Stimulated activated CD4-positive, alpha-beta T cell treated with anti-CD3 and anti-CD28 coated beads, Interleukin-1b, Interleukin-23, amount 100 ng/mL, for 1 hour (primary cell): ENCODE measurements at places on chromosomes 12 and 14.

GRCh38 chr12:116358893-116359761 is 81.6 kb upstream of the MED13L start:
- DNase-seq, result peak; percentile 21

DNA sequence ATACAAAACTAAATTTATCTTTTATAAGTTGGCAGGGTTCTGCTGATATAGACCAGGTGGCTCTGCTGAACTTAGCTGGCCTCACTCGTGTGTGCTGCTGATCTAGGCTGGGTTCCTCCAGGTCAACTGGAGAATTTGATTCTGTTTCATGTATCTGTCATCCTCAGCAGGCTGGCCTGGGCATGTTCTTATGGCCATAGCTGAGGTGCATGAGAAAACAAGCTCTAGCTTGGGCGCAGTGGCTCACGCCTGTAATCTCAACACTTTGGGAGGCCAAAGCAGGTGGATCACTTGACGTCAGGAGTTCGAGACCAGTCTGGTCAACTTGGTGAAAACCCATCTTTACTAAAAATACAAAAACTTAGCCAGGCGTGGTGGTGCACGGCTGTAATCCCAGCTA is 24.3 kb upstream of the BCL2L14 start:
- no peak for DNase-seq

- no peak for DNase-seq
Observed at GRCh38 chr14:76585616-76586015, 175.7 kb upstream of the VASH1 start.

DNA sequence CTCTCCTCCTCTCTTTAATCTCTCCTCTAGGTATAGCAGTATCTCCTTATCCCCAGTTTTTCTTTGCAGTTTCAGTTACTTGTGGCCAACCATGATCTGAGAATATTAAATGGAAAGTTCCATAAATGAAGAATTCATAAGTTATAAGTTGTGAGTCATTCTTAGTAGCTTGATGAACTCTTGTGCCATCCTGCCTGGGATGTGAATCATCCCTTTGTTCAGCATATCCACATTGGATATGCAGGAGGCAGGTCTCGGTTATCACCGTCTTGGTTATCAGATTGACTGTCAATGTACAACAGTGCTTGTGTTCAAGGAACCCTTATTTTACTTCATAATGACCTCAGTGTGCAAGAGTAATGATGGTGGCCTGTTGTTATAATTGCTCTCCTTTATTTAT is 134.0 kb downstream of the TMEM117 start:
- DNase-seq, result no peak

DNA sequence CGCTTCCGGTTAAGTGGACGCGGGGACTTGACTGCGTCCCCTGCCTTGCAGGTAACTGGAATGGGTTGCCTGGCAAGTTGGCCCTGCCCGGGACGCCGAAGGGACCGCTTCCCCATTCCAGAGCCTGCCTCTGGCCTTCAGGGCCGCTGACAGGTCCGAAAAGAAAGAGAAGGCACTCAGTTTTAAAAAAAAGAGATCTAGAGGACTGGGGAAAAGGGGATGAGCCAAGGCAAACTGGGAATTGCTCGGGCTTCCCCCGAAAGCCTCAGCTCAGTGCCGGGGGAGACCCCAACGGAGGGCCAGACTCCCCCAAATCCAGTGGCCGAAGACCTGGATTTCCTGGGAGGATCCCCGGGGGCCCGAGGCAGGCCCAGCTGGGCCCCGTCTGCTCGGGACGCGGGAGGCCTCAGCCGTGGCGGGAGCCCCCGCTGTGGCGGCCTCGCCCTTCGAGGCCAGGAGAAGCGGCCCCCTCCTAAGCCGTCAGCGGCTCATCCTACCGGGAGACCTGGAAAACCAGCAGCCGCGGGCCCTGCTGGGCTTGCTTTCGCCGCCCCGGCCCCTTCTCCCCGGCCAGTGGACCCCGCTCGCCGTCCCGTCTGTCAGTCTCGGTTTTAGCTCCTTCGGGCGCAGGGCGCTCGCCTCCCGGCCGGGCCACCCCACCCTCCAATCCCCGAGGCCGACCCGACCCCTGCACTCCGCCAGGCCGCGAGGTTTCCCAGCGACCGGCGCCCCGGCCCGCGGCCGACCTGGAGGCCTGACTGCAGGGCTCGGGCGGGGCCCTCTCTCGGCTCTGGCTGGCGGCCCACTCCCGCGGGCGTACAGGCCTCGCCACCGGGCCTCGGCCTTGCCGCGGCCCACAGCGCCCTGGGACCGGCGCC is 12.5 kb downstream of the OTX2 start:
- DNase-seq, result no peak

DNA sequence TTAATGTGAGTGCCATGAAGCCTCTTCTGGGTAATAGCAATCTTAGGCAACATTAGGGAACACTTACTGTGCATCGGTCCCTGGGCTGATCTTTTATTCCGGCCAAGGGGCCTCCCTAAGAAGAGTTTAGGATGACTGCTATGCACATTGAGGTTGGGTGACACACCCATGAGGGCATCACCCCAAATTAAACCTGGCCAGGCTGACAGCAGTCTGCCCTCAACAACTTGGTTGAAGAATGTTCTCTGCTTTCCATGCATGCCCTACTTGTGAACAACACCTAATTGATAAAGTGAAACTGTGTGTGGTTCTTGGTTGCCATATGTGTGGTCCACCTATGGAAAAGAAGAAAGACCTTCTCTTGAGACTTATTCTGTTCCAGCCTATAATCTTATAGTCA is 1098.0 kb downstream of the BCL11B start:
- no peak for DNase-seq

GRCh38 chr14:104536942-104537612 is 42.5 kb upstream of the C14orf180 start:
- no peak for DNase-seq

DNA sequence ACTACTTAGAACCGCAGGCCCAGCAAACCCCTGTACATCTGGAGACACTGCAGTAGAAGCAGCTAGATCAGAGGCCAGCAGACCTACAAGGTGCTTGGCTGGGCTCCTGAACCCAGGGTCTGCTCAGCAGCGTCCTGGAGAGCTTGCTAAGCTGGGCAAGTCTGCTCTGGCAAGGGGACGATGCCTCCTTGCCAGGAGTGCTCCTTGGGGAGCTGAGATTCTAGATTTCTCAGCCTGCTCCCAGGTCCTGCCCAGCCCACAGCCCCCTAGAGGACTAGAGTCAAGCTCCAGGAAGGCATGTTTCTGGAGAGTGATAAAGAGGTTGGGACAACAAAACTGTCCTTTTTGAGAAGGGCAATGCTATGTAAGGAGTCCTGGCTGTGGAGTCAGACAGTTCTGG is 60.3 kb downstream of the HSPB8 start:
- DNase-seq, result no peak

GRCh38 chr12:95218150-95219133 is 835 bp downstream of the VEZT start:
- peak; percentile 2 for DNase-seq

GRCh38 chr14:28001002-28001401 is 765.6 kb upstream of the FOXG1 start:
- DNase-seq, result no peak

DNA sequence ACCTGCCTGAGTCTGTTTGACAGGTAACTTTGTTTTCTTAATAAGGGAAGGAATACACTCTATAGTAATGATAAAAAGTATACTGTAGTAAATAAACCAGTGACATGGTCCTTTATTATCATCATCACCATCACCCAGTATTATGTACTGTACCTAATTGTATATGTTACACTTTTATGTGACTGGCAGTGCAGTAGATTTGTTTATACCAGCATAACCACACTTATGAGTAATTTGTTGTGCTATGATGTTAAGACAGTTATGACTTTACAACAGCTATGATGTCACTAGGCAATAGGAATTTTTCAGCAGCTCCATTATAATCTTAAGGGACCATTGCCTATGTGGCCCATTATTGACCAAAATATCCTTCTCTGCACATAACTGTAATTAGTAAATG is 155.0 kb downstream of the NUBPL start:
- no peak for DNase-seq

DNA sequence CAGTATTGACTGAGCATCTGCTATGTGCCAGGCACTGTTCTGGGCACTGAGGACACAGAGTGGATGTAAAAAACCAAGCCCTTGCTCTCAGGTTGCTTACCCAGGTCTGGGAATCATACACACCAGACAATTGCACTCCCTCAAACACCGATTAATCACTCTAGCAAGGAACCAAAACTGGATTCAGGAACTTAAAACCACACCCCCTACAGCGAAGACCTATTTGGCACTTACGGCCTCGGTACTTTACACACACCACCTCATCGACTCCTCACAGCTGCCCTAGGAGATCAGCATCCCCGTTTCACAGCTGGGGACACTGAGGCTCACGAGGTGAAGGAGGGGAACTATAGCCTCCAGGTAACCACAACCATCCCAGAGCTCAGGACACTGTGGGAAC is 1.6 kb downstream of the GLTP start:
- no peak for DNase-seq

DNA sequence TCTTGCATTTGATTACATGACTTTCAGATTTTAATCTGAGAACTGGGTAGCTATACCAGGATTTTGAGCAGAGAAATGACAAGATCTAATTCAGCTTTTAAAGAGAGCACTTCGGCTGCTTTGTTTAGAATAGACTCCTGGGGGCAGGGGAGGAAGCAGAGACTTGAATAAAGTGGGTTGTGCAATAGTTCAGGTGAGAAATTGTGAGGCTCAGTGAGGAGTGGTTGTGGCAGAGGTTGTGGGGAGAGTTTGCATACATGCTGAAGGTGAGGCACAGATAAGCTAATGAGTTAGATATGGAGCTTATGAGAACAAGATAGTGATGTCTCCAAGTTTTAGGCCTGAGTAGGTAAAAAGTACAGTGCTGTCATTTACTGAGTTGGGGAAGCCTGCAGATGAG is 281.4 kb downstream of the FLRT2 start:
- no peak for DNase-seq

GRCh38 chr12:10363914-10364814 is 25.7 kb downstream of the KLRK1 start:
- no peak for DNase-seq

DNA sequence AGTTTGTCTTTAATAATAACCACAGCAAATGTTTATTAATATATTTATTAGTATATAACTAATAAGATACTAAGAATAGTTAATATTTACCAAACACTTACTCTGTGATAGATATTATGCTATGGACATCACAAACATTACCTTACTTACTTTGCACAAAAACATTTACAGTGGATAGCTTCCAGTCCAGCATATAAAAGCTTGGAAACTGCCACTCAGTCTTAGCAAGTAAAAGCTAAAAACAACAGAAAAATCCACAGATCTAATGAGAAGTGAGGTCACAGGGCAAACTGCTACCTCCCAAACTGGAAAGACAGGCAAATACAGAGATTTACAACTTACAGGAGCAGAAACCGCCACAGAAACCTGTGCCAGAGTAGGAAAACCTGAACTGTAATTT is 99.8 kb downstream of the METTL25 start:
- no peak for DNase-seq

GRCh38 chr14:69720912-69721311 is 46.0 kb upstream of the SRSF5 start:
- DNase-seq, result no peak

DNA sequence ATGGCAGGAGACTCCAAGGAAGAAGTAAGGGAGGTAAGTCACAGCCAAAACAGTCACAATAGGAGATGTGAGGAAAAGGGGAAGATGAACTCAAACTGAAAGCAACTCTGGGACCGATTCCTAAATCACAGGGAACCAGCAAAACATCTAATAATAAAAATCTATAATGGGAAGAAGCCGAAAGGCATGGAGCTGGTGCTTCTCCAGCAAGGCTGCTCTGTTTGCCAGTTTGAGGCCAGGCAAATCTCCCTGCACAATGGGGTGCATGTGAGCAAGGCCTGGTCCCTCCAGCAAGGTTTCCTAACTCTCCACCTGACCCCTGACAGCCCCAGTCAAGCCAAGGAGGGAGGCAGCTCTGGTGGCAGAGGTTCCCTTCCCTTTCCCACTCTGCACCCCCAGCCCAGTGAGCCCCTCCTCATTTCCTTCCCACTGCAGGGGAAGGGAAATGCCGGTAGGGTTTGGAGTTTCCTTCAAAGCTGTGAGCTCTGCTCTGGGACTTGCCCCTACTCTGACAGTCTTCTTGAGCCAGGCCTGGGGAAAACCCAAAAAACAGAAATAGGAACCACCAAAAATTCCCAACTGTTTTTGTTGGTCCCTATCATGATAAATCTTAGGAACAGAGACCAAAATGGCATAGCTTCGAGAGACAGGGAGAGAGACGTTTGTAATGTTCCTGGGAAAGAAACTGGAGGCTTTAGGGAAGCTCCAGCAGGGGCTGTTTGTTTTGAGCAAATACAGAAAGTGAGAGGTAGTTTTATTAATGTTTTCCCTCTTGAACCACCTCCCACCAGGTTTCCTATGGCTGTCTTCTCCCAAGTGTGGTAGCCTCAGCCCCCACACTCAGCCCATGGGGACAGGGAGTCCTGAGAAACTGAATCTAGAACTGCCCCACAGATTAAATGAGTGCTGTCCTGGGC is 34.6 kb downstream of the FMNL3 start:
- no peak for DNase-seq

DNA sequence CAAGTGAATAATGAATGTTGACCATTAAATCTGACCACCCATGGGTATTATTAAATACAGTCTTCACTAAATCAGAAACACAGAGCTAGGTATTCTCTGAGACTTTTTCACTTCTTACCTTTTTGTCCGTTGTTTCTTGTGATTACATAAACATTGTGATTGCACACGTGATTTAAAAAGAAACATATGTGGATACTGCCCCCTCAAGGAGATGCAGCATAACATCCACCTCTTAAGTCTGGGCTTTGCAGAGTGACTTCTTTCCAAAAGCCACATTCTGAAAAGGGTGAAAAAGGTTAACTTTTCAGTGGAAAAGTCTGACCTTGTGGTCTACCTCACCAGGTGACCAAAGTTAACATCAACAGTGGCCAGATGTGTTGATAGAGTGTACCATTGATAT is 185.5 kb upstream of the FAR2 start:
- no peak for DNase-seq

DNA sequence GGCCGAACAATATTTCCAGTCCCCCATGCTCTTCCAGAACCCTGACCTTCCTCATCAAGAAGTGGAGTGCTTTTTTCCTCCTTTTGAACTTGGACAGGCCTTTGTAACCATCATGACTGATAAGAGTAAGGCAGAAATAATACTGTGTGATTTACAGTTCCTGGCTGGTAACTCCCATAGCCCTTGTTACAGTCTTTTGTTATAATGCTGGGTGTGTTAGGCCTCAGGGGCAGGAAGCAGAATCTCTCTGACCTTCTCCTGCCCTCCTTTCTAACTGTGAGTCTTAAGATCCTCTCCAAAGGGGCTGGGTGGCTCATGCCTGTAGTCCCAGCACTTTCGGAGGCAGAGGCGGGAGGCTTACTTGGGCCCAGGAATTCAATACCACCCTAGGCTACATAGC is 59.5 kb downstream of the BCAT1 start:
- no peak for DNase-seq

DNA sequence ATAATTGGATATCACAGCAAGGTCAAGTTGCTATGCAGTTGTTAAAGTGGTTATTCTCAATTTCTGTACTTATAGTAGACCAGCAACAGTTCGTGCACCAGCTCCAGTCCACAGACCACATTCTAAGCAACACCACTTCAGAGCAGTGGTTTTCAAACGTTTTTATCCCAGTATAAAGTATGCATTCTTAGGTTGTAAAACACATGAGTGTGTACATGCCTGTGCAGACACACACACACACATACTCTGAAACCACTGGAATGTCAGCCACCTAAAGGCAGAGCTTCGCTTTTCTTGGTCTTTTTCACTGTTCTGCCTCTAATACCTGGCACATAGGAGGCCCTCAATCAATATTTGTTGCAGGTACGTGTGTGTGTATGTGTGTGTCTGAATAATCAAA is 22.2 kb upstream of the C12orf71 start:
- DNase-seq, result no peak
